ENCODE measurements at places on chromosomes 2 and 18.

DNA sequence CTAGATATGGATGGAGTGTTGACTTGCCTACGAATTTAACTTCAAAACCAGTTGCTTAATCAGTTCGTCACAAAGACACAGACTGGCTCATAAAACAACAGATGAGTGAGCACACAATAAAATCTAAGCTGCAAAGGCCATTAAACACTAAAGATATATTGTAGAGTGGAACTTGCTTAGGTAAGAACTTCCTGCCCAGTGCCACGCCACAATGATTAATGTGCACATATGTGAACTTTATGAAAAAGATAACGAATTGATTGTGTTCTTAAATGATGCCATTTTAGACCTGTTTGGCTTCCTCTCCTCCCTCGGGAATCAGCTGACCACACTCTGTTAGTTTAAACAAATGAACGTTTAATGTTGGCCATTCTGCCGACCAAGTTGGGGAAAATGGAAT is 2031.3 kb upstream of the CELF4 start:
- no peak for DNase-seq

GRCh38 chr18:23838233-23838632 is 149.0 kb downstream of the LAMA3 start:
- DNase-seq = no peak

- no peak for DNase-seq
Measured at GRCh38 chr18:35489913-35490490, 7.8 kb downstream of the INO80C start.

- DNase-seq = no peak
Measured at GRCh38 chr2:550860-551567, 126.2 kb downstream of the TMEM18 start.

- no peak for DNase-seq
Measured at GRCh38 chr2:53202063-53202462, 565.5 kb upstream of the CHAC2 start.

- no peak for DNase-seq
Measured at GRCh38 chr2:196277002-196277401, 105.6 kb upstream of the STK17B start.

DNA sequence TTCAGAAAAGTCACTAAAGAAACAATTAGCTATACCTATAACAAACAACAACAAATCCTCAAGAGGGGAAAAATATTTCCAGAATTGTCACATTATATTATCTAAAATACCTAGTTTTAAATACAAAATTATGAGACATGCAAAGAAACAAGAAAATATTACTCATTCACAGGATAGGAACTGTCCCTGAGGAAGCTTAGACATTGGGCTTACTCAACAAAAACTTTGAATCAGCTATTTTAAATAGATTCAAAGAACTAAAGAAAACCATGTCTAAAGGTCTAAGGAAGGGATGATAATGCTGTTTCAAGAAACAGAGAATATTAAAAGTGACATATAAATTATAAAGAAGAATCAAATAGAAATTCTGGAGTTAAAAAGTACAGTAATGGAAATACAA is 131.9 kb upstream of the ZNF516 start:
- DNase-seq = no peak

DNA sequence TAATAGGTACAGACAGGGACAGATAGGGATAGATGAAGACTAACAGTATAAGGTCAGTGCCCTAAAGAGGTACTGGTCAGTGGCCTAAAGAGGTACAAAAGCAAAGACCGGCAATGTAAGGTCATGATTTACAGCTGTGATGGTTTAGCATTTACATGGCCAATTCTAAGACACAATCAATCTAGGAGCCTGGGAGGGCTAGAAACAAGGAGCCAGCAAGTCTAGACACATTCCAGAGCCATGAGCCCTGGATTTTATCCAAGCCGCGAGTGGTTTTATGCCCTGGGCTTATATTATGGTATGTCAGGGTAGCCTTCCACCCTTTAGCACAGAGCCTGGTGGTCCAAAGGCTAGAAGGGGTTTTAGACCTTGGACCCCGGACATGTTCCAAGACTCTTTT is 124.2 kb downstream of the CBLN2 start:
- no peak for DNase-seq

DNA sequence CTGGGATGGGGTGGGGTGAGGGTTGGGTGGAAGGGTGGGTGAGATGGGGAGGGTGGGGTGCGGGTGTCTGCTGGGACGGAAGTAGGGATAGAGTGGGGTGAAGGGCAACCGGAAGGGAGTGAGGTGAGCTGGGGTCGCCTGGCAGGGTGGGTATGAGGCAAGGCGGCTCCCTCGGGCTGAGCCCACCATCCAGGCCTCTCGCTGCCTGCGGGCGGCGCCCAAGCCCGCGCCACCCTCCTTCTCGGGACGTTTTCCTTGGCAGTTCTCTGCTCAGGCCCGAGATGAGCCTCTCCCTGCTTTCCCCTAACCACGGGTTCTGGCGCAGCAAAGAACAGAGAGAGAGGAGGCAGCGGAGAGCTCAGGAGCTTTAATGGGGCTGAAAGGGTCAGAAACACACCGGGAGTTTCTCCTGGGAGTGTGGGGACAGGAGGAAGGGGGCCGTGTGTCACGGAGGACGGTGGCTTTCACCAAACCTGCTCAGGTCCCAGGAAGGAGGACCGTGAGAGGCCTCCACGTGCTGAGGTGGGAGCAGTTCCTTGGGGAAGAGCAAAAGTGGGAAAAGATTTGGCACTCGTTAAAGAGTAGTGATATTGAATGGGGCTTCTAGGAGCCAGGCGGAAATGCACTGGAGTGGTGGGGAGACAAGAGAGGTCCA is 4.1 kb downstream of the FEV start:
- no peak for DNase-seq
